Psoas muscle (tissue), 8 donors: ENCODE measurements at places on chromosomes 3 and 15. TPM values are rescaled to one million over a fixed set of nuclear protein-coding genes. Genes with fewer than 3 reads are reported as not detected.
A peak's percentile ranks its signal among the peaks of the same experiment; 100 is the strongest.

Gene STAB1
- 39.2 TPM for total RNA-seq

- no peaks in the 10 kb centered on the region for H3K36me3 ChIP-seq
- H3K27ac ChIP-seq: peak overlapping the region; percentile 96
Measured at GRCh38 chr3:71063773-71064290, 519.7 kb downstream of the FOXP1 start.

DNA sequence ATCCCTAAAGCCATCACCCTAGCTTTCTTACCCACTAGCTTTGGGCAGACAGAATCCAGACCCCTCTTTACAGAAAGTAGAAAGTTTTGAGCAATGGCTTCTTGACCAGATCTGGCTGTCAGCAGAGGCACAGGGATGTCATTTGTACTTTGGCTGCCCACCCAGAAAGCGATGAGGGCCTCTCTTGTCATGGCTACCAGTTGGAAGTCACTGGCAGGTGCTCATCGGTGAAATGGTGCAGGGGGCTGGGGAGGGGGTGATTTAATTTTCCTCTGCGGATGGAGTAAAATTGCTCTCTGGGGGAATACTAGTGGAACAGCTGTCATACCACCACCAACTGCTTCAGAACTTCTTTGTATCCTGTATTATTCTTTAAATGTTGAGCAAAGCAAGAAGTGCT is 393.7 kb downstream of the LSAMP start:
- H3K4me3 ChIP-seq: no peak overlapping the region
- H3K36me3 ChIP-seq: no peaks in the 10 kb centered on the region
- H3K27me3 ChIP-seq: no peaks in the 10 kb centered on the region

DNA sequence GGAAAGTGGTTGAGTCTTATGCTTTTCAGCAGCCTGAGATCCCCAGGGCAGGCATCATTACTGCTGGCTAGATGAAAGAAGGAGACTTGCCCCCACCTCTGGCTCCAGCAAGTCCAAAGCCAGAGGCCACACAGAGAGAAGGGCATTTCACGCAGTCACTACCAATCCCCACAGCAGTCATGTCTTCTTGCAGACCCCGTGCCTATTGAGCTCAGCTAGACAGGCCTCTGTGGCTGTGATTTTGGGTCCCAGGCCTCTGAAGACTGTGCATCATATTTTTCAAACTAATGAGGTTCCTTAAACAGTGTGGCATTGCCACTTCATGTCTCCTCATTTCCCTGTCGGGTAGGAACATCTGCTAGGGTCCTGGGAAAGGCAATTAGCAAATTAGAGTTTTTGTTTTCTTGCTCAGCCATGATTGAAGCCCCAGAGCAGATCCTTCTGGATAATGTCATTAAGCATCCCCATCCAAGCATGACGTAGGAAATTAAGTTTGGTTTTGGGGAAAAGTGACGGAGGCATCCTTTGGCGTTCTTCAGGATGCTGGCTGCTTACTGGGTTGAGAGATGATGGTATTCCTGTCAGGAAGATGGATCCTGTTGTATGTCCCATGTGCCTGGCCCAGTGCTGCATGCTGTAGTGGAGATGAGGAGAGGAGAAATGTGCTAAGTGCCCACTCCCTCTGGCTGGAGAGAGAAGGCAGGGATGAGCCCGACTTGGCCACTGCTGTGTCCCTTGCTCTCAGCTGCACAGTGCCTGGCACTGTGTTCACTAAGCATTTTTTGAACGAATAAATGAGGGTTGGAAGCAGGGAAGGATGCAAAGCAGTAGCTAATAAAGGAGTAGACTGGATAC is 7.0 kb downstream of the SPSB4 start:
- H3K4me3 ChIP-seq: no peak overlapping the region
- no peaks in the 10 kb centered on the region for H3K4me1 ChIP-seq
- DNase-seq: no peak
- H3K27ac ChIP-seq: no peak overlapping the region
- H3K36me3 ChIP-seq: no peaks in the 10 kb centered on the region

DNA sequence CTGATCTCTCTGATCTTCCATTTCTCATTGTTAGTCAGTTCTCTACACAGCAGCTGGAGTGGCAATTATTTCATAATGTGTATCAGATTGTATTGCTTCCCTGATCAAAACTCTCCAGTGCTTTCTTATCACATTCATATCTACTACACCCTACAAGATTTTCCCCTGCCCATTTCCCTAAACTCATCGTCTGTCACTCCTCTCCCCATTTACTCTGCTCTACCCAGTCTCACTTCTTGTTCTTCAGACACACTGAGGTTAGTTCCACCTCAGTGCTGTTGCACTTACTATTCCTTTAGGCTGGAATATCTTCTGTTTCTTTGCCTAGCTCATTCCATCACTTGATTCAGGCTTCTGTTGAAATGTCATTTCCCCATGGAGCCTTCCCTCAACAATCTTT is 197.1 kb downstream of the SATB1 start:
- H3K27ac ChIP-seq: no peak overlapping the region
- peaks cover 3% of the 10 kb centered on the region for H3K27me3 ChIP-seq
- H3K4me1 ChIP-seq: no peaks in the 10 kb centered on the region
- DNase-seq: no peak
- H3K4me3 ChIP-seq: no peak overlapping the region
- no peaks in the 10 kb centered on the region for H3K36me3 ChIP-seq

GRCh38 chr3:95926904-95927501 is 887.4 kb upstream of the EPHA6 start:
- no peak overlapping the region for H3K27ac ChIP-seq
- H3K36me3 ChIP-seq: no peaks in the 10 kb centered on the region
- H3K4me3 ChIP-seq: no peak overlapping the region

DNA sequence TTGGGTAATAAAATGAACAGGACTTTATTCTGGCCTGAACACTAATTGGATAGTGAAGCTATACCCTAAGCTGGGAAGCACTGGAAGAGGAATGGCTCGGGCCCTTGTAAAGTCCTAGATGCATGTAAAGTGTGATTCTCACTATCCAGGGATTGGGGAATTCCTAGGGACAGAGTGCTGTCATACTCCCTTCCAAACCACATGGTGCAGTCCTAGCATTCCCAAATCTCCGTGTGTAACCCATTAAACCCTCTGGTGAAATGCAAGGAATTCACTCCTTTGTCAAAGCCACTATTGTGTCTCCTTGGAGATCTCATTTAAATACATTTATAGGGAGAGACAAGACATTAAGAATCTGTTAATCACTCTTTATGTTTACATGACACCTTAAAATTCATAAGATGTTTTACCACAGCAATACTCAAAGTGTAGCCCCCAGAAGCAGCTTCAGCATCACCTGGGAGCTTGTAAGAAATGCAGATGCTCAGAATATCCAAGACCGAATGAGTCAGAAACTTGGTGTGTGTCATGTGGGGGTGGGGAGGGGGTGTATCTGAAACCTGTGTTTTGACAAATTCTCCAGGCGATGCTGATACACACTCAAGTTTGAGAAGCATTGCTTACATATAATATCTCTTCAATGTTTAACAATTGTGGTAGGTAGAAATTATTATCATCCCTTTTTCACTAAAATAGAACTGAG is 121.8 kb upstream of the NPHP3 start:
- peaks cover 4% of the 10 kb centered on the region for H3K4me1 ChIP-seq
- no peaks in the 10 kb centered on the region for H3K36me3 ChIP-seq
- no peak overlapping the region for H3K27ac ChIP-seq
- no peak overlapping the region for H3K4me3 ChIP-seq
- DNase-seq: no peak
- no peaks in the 10 kb centered on the region for H3K27me3 ChIP-seq

Gene CHDH
- total RNA-seq: 4.8 TPM

- no peaks in the 10 kb centered on the region for H3K27me3 ChIP-seq
- H3K27ac ChIP-seq: no peak overlapping the region
- no peak for DNase-seq
- H3K4me3 ChIP-seq: no peak overlapping the region
Measured at GRCh38 chr3:58685641-58686040, 19.1 kb upstream of the FAM3D start.

DNA sequence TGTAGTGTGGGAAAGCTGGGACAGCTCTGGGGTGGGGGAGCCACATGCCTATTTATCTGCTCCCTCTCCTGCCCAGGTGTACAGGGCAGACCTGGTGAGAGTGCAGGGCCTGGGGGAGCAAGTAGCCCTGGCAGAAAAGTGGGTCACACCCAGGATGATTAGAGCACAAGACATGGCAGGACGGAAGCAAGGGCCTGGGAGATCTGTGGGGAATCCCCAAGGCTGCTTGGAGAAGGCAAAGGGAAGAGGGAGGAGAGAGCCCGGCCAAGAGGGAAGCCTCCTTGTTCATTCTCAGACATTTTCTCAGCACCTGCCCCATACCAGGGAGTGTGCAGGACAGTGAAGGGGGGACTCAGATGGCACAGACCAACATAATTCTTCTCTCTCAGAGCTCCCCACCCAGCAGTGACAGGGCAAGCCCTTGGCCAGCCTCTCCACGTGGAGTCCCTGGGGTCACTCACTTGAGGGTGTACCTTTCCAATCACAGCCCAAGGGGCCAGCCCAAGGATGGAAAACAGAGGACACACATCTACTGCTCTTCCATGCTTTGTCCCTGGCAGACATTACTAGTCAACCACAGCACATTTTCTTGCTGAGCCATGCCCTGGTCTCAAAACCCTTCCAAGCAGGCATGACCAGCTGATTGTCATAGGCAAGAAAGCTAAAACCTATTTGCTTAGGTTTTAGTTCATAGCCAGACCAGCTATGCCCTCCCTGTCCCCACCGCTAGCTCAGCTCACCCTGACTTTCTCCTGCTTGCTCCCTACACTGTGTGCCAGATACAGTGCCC is 4.9 kb upstream of the DUSP7 start:
- no peak for DNase-seq
- H3K4me3 ChIP-seq: no peak overlapping the region
- no peaks in the 10 kb centered on the region for H3K36me3 ChIP-seq
- H3K4me1 ChIP-seq: no peaks in the 10 kb centered on the region
- H3K27ac ChIP-seq: no peak overlapping the region

Gene SEMA7A
- total RNA-seq: 1.5 TPM

DNA sequence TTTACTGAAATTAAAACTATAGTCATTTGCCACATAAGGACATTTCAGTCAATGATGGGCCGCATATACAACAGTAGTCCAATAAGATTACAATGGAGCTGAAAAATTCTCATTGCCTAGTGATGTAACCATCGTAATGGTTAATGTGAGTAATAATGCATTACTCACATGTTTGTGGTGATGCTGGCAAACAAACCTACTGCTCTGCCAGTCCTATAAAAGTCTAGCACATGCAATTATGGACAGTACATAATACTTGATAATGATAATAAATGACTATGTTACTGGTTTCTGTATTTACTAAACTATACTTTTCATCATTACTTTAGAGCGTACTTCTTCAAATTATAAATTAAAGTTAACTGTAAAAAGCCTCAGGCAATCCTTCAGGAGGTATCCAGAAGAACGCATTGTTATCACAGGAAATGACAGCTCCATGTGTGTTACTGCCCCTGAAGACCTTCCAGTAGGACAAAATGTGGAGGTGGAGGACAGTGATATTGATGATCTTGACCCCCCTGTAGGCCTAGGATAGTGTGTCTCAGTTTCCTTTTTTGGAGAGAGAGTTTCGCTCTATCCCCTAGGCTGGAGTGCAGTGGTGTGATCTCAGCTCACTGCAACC is 102.7 kb downstream of the ATP1B3 start:
- H3K27me3 ChIP-seq: no peaks in the 10 kb centered on the region
- peaks cover 38% of the 10 kb centered on the region for H3K36me3 ChIP-seq
- H3K4me1 ChIP-seq: no peaks in the 10 kb centered on the region
- DNase-seq: no peak
- no peak overlapping the region for H3K4me3 ChIP-seq
- H3K27ac ChIP-seq: no peak overlapping the region

GRCh38 chr15:85312486-85312885 is 67.9 kb upstream of the AKAP13 start:
- H3K4me1 ChIP-seq: no peaks in the 10 kb centered on the region
- DNase-seq: no peak
- no peaks in the 10 kb centered on the region for H3K27me3 ChIP-seq
- H3K4me3 ChIP-seq: no peak overlapping the region
- H3K36me3 ChIP-seq: no peaks in the 10 kb centered on the region
- no peak overlapping the region for H3K27ac ChIP-seq

DNA sequence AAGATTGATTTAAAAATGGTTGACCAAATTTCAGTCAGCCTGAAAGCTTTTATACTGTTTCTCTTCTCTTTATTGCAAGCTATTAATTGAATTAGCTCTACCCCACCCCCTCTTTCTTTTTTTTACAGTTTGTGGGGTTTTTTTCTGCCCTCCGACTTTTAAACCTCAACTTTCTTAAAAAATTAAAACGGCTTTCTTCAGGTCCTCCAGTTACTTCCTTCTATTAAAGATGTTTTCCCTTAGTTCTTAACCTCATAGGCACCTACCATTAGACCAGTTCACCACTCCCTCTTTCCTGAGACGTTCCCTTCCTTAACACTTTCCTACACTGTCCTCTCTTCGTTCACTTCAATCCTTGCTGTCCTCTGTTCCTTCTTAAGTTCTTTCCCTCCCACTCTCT is 52.4 kb downstream of the ATP8B4 start:
- no peak overlapping the region for H3K27ac ChIP-seq
- no peak overlapping the region for H3K4me3 ChIP-seq
- no peak for DNase-seq
- H3K27me3 ChIP-seq: no peaks in the 10 kb centered on the region
- no peaks in the 10 kb centered on the region for H3K36me3 ChIP-seq

Gene AADACL2
- total RNA-seq: not detected
